ENCODE measurements at places on chromosomes 4 and X.

DNA sequence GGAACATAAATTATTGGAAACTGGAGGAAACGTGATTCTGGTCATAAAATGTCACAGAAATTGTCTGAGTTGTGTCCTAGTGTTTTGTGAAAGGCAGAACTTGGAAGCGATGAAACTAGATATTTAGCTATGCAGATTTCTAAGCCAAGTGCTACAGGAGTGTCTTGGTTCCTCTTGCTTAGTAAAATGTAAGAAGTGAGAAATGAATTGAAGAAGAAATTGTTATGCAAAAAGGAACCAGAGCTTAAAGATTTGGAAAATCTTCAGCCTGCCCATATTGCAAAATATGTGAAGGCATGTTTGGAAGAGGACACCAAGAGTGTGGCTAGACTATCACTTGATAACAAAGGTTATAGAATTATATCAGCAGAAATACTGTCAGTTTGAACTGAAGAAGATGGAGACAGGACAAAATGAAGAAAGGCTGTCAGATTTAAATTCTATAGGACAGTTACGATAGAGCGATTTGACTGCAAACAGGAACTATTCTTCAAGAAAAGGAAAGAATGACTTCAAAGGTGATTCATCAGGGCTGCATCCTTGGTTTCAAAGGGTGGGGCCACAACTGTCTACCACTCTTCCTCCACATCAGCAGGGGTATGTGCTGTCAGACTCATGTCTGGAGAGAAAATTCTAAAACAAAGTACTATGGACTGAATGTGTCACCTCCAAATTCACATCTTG is 9.4 kb upstream of the CDS1 start:
- peak; percentile 89 for DNase-seq

DNA sequence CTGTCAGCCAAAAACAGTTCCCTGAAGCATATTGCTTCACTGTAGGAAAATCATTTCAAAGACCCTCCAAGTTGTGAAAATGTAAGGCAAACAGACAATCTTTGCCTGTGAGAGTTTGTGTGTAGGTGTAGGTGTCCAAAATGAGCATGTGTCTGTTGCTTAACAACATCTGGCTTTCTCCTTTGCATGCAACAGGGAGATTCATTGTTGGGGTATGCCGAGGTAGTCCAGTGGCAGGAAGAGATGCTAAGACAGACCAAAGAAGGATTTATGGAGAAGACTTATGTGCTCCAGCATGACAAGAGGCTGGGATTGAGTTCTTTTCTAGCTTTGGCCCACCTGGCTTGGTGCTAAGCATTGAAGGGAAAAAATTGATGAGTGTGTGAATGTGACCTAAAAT is 29.8 kb upstream of the SMAD1 start:
- DNase-seq, result no peak

DNA sequence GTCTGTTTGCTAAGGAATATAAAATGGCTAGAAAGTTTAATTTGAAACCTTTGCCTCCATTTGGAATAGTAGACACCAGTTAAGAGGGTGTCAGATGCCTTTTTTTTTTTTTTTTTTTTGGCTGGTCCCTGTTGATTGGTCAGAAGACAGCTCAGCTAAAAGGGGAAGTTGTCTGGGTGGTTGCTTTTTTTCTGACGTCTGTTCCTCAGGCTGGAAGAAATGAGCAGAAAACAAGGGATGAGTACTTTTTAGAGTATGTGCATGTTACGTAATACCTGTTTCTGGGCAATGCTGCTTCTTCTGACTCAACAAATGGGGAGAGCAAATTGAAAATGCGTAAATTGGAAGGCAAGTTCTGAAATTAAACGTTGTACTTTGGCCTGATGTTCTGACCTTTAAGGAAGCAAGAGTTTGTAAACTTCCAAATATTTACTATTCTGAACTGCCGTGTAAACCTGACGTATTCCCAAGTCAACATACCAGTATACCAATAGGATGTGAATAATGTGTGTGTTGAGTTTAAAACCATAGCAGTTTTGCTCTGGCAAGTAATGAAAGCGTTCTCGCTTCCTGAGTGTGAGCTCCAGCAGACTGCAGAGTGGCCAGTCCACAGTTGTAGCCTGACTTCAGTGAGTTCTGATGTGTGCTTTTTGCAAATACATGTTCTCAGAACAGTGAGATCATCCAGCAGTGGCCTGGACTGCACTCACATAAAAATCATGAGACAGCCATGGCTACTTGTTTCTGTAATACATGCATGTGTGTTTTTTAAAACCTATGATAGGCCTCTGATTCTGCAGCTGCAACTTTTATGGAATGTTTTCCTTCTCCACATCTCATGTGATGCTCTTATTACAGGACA is 1.7 kb downstream of the SAT1 start:
- DNase-seq, result peak; percentile 85

- no peak for DNase-seq
Observed at GRCh38 chr4:110248831-110249253, 50.4 kb upstream of the ELOVL6 start.

GRCh38 chrX:133698298-133698697 is 283.0 kb upstream of the GPC4 start:
- DNase-seq, result no peak

- no peak for DNase-seq
Observed at GRCh38 chr4:15240764-15241163, 187.1 kb upstream of the C1QTNF7 start.

DNA sequence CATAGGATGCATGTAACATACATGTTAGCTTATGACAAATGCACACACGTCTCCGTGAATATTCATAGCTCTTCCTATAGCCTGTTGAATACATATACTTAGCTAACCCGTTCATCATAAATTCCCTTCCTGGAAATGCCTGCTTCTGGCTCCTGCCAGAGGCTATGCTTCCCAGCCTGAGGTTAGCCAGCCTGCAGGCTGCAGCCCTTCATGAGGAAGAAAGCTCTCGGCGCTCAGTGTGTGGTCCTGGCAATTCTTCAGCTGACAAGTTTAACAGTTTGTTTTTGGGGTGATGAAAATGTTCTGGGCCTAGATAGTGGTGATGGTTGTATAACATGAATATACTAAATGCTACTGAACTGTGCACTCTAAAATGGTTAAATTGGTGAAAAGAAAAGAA is 48.8 kb upstream of the MAN2B2 start:
- no peak for DNase-seq

DNA sequence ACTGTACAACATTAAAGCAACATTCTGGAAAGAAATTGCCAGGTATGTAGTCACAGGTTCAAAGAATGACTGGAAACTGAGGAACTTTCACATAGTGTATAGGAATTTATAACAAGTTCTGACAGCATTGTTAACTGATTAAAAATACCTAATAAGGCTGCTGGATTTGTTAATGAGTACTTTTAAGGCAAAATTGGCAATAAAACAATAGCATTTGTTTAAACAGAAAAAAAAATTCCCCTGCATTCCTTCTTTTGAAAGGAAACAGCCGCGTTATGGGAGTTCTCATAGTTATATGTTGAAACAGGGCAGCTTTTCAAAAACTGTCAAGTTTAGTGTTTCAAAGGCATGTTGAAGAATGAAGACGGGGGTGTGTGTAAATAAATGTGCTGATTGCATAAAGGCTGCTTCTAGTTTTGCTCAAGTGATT is 282.5 kb upstream of the FAT1 start:
- no peak for DNase-seq

DNA sequence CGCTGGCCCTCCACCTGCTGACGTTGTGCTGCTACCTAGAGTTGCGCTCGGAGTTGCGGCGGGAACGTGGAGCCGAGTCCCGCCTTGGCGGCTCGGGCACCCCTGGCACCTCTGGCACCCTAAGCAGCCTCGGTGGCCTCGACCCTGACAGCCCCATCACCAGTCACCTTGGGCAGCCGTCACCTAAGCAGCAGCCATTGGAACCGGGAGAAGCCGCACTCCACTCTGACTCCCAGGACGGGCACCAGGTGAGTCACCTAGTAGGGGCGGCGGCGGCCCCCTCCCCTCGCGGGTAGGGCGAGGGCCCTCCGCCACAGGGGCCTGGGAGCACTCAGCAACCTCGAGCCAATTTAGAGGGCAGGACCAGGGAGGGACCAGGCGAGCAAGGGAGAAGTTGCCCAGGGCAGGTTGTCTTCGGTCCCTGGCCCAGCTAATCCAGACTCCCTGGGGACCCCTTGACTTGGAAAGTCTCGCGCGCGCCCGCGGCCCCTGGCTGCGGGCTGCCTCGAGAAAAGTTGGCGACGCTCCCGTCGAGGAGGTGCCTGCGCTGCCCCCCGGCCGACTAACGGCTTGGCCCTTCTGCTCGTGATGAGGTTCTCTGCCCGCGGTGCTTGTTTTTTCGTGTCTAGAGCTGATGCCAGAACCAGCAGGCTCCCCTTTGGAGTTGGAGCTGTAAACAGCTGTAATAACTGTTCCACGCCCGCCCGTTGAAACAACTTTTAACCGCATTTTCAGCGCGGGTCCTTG is 717 bp downstream of the EDA start:
- no peak for DNase-seq

- no peak for DNase-seq
Observed at GRCh38 chrX:120299928-120300327, 11.3 kb downstream of the TMEM255A start.

DNA sequence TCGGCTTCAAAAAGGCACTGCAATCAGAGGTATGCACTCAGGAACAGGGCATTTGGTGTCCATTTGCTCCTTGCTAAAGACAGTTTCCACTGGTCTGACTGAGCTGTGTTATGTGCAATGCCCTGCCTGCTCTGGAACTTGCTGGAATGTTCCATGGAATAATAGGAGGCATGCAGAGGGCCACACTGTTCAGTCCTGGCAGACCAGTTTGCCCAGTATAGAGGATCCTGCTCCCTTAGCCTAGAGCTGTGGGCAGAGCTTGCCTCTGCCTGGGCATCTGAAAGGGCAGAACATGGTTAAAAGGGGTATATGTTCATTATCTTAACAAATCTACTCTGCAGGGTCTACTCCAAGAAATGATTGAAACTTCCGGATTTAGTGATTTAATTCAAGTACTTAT is 27.8 kb upstream of the CD99L2 start:
- DNase-seq, result no peak

Measured in CD14-positive monocyte (primary cell).